ENCODE measurements at places on chromosomes 12 and 14.

DNA sequence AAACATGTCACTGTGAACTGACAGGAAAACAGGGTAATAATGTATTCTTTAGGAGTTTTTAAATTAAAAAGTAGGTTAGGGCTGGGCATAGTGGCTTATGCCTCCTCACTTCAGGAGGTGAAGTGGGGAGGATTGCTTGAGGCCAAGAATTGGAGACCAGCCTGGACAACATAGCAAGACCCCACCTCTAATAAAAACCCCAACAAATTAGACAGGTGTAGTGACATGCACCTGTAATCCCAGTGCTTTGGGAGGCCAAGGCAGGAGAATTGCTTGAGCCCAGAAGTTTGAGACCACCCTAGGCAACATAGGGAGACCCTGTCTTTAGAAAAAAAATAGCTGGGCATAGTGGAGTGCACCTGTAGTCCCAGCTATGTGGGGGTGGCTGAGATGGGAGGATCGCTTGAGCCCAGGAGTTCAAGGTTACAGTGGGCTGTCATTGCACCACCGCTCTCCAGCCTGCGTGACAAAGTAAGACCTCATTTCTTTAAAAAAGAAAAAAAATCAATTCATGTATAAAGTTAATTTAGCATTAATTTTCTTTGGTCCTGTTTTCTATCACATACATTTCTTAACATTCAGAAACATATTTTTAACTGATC is 20.4 kb downstream of the FBXO34 start:
- no peak for DNase-seq

GRCh38 chr12:87870061-87870460 is 159.1 kb downstream of the C12orf50 start:
- DNase-seq = no peak

GRCh38 chr12:114479831-114480230 is 73.9 kb upstream of the TBX5 start:
- no peak for DNase-seq

DNA sequence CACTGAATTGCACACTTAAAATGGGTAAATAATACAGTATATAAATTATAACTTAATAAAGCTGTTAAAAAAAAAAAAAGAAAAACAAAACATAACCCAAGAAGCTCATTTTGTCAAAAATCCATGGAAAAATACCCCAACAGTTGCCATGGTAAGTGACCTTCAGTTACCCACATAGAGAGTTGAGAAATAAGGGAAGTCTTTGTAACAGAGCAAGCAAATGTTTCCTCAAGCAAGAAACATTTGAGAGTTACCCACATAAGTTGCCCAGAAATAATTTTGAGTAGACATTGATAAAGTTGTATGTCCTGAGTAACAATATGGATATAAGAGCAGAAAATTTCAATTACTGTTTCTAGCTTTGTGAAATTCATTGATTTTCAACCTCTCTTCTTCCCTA is 227.4 kb downstream of the CCDC59 start:
- DNase-seq = no peak

GRCh38 chr12:14962153-14962539 is 745 bp upstream of the ARHGDIB start:
- DNase-seq = no peak

GRCh38 chr14:70357557-70357956 is 1.9 kb downstream of the COX16 start:
- no peak for DNase-seq

- DNase-seq = no peak
Measured at GRCh38 chr14:102775855-102776760, 1.1 kb upstream of the TRAF3 start.

GRCh38 chr12:105382771-105383622 is 52.5 kb downstream of the C12orf75 start:
- no peak for DNase-seq

GRCh38 chr12:84497819-84498218 is 414.8 kb downstream of the SLC6A15 start:
- DNase-seq = no peak

- no peak for DNase-seq
Measured at GRCh38 chr12:71555191-71555590, 108.5 kb downstream of the ZFC3H1 start.

DNA sequence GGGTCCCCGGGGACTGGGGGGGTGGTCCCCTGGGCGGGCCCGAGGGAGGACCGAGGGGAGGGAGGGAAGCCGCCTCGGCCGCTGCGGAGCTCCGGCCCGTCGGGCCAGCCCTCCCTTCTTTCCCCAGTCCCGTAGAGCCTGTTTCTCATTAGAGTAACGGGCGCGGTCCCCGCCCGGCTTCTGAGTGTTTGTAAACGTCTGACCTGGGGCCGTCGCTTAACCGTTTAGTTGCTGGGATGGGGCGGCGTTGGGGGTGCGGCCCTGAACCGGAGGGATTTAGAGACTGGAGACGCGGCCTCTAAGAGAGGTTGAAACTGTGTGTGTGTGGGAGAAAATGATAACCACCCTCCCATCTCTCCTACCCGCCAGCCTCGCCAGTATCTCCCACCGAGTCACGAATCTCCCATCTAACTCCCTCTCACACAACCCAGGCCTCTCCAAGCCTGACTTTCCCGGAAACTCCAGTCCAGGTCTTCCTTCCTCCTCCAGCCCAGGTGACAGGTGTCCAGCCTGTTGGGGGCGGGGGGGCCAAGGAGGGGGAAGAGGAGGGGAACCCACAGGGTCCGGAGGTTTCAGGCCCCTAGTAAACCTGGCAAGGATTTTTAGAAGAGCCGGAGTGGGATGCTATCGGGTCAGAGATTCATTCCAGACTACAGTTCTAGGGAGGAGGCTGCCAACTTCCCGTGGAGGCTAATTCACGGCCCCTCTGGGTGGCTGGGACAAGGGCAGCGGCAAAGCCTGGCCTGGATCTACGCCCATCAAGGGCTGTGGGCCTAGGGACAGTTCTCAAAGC is 1.1 kb upstream of the NFATC4 start:
- peak; percentile 36 for DNase-seq

GRCh38 chr12:78208092-78208491 is 377.4 kb downstream of the NAV3 start:
- no peak for DNase-seq

GRCh38 chr12:71688961-71689570 is 3.2 kb downstream of the TMEM19 start:
- DNase-seq = no peak

DNA sequence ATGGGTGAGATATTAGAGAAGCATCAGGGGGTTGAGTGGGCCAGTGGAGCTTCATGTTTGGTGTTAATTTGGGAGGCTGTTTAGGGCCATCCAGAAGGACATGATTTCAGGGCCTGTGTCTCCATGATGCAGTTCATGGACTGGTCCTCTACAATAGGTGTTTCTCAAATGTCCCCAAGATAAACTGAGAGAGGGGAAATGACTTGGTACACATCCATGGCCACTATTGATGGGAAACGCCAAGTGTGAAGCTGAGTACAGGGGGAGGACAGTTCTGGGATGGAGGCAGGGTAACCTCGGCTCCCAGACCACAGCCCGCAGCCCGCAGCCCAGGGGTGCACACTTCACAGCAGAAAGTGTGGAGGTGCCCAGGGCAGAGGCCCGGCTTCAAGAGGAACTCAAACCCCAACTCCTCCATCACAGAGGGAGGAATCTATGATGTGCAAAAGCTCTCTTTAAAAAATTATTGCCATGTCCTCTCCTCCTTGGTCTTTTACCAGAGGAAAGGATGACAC is 33.3 kb downstream of the CACNA2D4 start:
- no peak for DNase-seq

DNA sequence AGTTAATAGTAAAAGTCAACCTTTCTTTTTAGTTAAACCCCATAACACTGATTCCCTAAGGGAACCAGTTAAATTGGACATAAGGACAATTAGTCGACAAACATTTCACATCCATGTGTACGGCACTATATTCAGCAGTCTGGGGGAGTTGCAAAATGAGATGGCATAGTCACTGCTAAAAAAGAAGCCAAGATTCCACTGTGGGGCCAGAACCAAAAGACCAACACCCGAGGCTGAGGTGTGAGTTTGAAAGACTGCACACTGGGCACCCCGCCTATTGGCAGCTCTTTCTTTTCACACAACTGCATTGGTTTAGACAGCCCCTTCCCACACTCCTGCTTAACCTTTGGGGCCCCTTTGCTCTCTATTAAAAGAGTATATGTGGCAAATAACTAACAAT is 16.7 kb downstream of the SETD3 start:
- no peak for DNase-seq

- no peak for DNase-seq
Measured at GRCh38 chr14:65206078-65206447, 103.7 kb upstream of the MAX start.

GRCh38 chr12:29706311-29706710 is 77.4 kb downstream of the TMTC1 start:
- DNase-seq = no peak

DNA sequence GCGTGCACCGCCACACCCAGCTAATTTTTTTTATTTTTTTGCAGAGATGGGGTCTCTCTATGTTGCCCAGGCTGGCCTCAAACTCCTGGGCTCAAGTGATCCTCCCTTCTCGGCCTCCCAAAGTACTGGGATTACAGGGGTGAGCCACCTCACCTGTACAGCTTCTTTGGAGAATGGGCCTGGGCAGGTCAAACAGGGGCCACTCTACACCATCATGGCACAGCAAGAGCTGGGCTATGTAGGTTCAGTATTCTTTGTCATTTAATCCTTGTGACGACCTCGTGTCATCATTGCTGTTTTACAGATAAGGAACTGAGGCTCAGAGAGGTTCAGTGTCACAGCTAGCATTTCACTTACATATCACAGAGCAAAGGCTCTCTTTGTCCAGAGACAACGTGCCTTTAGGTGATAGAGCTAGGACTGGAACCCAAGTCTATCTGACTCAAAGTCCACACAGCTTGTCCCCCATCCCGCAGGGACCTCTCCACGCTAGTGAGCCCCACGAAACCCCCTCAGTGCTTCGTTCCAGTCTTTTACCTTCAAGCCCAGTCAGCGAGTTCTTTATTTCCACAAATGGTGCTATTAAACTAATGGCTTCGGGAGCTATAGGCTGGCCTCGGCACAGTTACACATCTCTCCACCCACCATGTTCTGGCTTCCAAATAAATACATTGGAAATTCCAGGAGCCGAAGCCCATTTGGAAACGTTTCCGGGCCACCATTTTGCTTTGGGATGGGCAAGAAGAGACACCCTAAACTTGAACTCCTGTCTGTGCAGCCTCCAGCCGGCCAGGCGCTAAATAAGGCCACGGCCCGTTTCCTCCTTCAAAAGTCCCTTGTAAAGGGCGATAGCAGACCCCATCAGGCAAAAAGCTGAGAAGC is 660 bp upstream of the MAP1LC3B2 start:
- no peak for DNase-seq

DNA sequence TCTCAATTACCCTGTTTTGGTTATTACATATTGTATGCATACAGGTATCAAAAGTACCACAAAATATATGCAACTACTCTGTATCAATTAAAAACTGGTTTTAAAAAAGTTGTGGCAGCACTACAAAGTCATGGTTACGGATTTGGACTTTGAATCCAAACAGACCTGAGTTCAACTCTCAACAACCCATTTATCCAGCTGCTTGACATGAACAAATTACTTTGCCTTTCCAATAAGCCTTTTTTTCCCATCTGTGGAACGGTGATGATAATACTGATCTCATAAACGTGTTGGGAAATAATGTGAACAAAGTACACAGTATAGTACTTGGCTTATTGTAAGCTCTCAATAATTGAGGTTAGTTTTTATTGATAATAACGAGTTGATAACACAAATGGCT is 85.0 kb downstream of the MNAT1 start:
- DNase-seq = no peak

GRCh38 chr14:88998027-88998426 is 173.6 kb downstream of the TTC8 start:
- DNase-seq = no peak

- no peak for DNase-seq
Measured at GRCh38 chr14:65019944-65020566, 33.4 kb downstream of the FNTB start.

GRCh38 chr12:74781991-74782485 is 244.4 kb downstream of the ATXN7L3B start:
- DNase-seq = no peak

GRCh38 chr14:89833120-89833532 is 121.4 kb downstream of the EFCAB11 start:
- no peak for DNase-seq

GRCh38 chr14:101628471-101628966 is 67.2 kb downstream of the DIO3 start:
- DNase-seq = peak; percentile 83

- DNase-seq = no peak
Measured at GRCh38 chr14:47454025-47454424, 221.4 kb downstream of the MDGA2 start.

DNA sequence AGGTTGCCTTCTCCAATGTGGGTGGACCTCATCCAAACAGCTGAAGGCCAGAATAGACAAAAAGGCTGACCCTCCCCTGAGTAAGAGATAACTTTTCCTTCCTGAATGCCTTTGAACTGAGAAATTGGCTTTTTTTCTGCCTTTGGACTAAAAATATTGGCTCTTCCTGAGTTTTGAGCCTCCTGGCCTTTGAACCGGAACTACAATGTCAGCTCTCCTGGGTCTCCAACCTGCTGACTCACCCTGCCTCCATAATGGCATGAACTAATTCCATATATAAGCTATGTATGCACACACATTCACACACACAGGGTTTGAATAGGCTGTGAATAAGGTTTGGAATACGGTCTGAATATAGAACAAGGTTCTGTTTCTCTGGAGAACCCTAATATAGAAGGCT is 39.7 kb upstream of the TMEM260 start:
- no peak for DNase-seq

DNA sequence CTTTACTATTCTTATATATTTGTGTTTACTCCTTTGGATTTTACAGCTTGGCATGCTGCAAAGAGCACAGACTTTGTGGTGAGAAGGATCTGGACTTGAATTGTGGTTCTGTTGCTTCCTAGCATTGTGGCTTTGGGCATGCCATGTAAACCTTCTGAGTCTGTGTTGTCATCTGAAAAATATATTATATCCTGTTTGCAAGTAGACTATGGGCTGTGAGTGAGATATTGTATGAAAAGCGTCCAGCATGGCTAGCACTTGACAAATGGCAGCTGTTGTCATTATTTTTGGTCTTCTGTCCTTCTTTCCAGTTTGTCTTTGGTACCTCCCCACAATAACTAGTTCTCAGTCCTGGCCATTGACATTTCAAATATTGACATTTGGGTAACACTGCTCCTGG is 61.8 kb upstream of the DACT1 start:
- no peak for DNase-seq
